Dermis microvascular lymphatic vessel endothelial cell (primary cell): ENCODE measurements at places on chromosomes 1 and 21.

DNA sequence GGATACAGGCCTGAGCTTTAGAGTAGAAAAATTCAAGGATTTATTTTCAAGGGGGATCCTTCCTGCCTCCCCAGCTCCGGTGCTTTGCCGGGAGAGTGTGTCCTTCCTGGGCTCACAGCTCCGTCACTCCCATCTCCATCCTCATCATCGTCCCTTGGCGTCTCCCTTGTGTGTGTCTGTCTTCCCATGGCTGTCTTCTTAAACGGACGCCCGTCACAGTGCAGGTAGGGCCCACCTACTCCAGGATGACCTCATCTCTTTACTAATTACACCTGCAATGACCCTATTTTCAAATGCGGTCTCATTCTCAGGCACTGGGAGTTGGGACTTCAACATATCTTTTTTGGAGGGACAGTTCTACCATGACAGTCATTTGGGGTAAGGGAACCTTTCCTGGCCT, 320.3 kb upstream of the C1orf174 start:
- no peak for DNase-seq

DNA sequence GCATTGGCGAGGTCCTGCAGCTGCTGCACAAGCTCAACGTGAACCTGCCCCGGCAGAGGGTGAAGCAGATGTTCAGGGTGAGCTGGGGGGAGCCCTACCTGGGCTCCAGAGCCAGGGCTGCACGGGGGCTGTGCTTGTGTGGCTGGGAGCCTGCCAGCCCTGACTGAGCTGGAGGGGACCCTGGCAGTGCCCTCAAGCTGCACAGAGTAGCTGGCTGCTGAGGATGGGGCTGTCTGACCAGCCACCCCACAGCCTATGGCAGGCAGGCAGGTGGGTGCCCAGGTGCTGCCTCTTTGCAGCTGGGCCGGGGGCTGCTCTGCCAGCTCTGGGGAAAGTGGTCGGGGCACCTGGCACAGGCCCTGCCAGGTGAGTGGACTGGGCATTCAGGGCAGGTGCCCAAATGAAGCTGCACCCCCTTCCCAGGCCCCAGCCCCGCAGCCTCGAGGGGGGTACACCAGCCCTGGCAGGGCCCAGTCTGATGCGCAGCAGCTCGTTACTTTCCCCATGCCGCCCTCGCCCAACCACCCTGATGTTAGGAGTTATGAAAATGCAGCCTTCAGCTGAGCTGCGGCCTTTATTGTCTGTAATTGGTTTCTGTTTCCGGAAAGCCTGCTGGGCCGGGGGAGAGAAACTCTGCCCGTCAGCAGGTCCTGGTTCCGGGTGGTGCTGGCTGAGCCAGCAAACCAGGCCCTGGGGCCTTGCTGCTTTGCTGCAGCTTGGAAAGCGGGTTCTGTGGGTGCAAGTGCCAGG, 4.3 kb downstream of the PLCH2 start:
- no peak for DNase-seq

DNA sequence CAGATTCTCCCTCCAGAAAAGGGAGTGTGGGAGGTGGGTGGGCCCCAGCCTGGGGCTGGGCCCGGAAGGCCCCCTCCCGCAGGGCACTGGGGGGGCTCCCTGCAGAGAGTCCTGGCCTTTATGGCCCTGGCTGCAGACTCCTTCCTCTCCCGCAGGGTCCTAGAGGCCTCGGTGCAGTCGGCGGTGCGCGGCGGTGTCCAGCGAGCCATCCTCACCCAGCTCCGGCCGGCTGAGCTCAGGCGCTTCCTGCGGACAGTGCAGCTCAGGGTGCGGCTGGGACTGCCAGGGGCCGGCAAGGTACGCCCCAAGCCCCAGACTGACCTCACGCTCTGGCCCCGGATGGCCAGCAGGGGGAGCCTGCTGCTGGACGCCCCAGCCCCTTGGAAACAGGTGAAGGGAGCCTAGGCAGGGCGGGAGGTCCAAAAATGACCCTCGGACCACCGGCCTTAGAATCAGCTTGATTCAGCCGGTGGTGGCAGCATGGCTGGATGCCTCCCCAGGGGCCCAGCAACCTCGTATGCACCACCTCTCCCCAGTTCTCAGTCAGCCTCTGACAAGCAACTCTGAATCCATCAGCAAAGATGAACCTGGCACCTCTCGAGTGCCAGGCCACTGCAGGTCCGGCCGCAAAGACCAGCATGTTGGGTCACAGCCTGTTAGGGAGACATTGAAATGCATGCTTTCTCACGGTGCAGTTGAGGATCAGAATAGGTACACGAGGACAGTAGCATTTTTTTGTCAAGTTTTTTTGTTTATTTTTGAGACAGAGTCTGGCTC, 20.6 kb downstream of the MTHFR start:
- DNase-seq: no peak

- DNase-seq: peak; percentile 26
Measured at GRCh38 chr1:241641773-241642592, 1.8 kb upstream of the CHML start.

DNA sequence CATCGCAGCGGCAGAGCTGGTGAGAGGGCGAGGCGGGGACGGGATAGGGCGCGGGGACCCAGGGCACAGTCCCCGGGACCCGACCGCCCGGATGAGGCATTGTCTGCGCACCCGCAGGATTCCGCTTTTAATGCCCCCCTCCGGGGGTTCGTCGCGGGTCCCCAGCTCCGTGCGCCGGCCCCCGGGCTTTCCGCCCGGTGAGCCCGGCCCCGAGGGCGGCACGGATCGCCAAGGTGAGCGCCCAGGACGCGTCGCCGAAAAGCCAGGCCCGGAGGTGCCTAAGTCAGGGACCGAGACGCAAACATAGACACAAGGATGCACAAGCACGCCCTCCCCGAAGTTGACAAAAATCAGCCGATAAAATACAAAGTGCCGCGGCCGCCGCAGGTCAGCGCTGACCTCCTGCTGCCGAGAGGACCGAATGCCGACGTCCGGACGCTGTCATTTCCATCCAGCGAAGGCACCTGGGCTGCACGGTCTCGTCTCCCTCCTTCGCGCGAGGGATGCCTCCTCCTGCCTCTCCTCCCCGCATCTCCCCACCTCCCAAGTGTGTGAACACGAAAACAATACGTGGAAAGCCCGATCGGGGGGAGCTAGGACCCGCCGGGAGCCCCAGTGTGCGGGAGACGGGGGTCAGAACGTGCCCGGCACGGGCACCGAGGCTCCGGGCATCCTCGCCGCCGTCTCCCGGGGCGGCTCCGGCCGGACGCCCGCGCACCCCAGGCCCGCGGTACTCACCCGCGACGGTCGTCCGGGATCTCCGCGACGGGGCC, 101.1 kb upstream of the SOD1 start:
- DNase-seq: no peak

DNA sequence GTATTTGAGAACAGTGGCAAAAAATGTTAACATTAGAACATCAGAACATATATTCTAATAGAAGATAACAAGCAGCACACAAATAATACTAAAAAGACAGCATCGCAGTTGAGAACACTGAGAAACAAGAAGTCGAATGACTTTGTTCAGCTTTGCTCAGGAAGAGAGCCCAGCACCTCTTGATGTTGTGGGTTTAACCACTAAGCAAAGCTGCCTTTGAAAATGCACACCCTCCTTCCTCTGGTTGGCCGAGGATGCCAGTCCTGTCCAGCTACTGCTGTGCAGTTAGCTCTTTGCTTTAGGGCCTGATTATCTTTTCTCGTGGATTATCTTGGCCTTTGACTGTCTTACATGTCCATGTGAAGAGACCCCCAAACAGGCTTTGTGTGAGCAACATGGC, 60.5 kb downstream of the SPATA46 start:
- no peak for DNase-seq

DNA sequence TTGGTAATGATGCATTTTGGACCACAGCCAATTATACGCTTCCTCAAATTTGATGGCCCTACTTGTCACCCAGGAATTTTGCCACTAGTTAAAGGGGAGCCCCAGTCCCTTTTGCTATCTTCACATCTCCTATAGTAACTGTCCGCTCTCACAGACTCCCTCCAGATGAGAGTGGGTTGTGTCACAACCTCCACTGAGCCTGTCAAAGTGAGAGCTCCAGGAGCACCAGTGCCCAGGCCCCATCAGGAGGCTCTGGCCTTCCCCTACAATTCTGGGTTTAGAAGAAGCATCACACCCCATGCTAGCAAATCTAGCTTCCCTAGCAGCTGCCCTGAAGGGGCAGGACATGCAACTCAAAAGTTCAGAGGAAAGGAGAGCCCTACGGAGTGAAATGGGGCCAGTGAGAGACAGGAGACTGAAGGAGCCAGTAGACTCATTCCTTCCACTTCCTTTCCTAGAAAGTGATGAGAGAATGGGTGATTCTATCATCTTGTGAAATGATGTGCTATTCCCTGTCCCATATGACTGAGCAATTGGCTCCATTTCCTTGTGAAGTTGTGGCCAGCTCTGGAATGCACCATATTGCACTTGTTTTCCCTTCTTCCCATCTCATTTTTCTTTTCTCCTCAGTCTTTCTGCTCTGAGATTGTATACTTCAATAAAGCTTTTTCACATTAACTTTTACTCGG, 541.3 kb downstream of the DPYD start:
- no peak for DNase-seq

- no peak for DNase-seq
Measured at GRCh38 chr1:7265771-7266371, 480.6 kb downstream of the CAMTA1 start.

DNA sequence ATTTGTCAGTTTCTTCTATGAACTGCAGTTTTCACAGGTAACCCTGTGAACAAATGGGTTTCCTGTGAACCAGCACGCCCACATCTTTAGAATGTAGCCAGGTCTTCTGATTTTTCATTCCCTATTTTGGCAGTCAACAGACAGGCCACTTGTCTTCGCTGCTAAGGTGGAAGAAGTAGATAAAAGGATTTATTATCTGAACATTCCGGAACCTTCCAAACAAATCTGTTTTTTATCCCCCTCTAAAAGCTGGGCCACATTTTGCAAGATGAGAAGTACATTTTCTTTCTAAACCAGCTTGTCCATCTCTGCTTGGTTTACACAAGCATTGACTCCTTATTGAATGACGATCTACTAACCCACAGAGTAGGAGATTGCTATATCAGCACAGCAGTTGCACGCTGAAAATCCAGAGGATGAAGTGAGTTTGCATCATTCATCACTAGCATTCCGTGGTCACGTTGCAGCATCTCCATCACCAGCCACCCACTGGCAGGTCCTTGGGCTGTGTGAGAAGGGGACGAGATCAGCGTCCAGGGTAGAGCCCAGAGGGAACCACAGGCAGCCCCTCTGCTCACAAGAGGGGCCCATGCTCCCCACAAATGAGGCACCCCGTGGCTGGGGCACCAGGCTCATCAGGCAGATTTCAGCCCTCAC, 83.5 kb downstream of the TOMM20 start:
- DNase-seq: no peak

- DNase-seq: no peak
Measured at GRCh38 chr1:7208647-7209180, 423.5 kb downstream of the CAMTA1 start.

DNA sequence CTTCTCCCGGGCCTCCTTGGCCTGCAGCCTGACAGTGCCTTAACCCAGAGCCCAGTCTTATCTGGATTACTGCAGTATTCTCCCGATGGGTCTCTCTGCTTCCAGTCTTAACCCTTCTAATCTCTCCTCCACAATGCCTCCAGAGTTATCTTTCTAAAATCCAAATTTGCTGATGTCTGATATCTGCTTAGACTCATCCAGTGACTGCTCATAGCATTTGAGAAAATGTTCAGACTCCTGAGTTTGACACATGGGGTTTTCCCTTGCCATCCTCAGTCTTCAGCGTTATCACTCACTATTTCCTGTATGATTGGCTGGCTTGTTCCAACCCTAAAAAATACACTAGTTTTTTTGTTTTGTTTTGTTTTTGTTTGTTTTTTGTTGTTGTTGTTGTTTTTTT, 102.0 kb downstream of the FMN2 start:
- DNase-seq: no peak

DNA sequence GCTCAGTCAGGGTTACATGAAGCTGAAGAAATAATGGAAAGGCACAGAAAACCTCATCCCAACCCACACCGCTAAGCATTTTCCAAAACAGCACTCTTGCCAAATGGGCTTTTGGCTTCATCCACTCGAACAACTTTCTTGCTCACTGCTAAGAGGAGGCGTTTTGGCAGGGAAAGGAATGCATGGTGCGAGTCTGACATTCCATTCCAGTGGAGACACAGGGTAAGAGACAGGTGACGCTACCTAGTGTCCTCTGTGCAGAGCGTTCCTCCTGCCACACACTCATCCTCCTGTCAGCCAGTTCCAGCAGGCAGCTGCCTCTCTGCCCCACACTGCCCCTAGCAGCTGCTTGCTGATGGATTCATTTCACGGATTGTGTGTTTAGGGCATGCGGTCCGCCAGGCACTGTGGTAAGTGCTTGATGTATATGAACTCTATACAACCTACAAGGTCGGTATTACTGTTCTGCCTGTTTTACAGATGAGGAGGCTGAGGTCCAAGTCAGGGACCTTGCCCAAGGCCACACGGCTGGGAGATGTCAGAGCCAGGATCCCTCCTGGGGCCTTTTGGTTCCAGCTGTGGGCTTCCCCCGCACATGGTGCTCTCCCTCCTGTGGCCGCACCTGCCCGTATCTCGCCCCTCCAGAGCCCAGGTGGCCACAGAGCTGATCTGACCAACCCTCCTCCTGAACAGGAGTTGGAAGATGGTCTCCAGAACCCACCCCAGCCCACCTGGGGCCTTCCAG, 25.7 kb upstream of the BACE2 start:
- peak; percentile 84 for DNase-seq

- peak; percentile 43 for DNase-seq
Measured at GRCh38 chr1:223732993-223733798, 20.9 kb downstream of the CAPN2 start.

DNA sequence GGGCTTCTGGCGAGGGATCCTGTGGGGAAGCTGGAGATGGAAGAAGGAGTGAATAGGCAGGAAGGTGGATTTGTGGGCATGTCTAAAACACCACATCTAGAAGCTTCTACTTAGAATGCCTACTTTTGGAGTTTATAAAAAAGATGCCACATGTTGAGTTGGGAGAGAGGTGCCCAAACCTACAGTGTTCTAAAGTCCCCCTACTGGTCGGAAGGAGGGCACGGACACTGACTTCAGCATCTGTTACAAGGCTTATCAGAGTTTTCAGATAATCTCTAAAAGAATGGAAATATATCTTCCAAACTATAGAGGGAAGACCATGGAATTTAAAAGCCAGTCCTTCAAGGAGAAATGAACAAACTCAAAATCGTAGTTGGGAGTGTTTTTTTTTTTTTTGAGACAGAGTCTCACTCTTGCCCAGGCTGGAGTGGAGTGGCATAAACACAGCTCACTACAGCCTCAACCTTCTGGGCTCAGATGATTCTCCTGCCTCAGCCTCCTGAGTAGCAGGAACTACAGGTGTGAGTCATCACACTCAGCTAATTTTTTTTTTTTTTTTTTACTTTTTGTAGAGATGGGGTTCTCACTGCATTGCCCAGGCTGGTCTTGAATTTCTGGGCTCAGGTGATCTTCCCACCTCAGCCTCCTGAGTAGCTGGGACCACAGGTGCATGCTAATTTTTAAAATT, 14.8 kb downstream of the IBA57 start:
- no peak for DNase-seq

GRCh38 chr1:214506972-214507431, 44.4 kb downstream of the PTPN14 start:
- DNase-seq: no peak

DNA sequence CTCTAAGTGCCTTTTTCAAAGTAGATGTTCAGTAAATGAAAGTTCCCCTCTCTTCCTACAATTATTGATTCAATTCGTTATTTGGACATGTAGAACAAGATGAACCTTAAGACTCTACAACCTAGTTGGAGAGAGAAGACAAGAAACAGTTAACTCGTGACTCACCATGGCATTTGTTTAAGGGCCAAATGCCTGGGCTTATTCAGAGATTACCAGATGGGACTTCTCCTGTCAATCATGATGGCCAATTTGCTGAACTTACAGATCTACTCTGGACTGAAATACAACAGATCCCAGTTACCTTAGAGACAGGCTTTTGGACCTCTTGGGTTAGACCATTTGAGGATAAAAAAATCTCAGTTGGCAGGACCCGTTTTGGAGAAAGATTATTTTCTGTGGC, 93.5 kb downstream of the C1orf94 start:
- no peak for DNase-seq
